ENCODE measurements at places on chromosomes 6 and 20. TPM values are rescaled to one million over a fixed set of nuclear protein-coding genes. Genes with fewer than 3 reads are reported as not detected.

- no peaks in the 10 kb centered on the region for H3K4me1 ChIP-seq
- H3K27me3 ChIP-seq, result no peaks in the 10 kb centered on the region
- H3K27ac ChIP-seq, result no peak overlapping the region
- H3K4me3 ChIP-seq, result no peak overlapping the region
- no peaks in the 10 kb centered on the region for H3K36me3 ChIP-seq
Measured at GRCh38 chr6:154166140-154166539, 127.1 kb downstream of the OPRM1 start.

GRCh38 chr20:1897965-1898464 is 2.8 kb downstream of the SIRPA start:
- no peak for DNase-seq
- peaks cover 11% of the 10 kb centered on the region for H3K36me3 ChIP-seq
- H3K27ac ChIP-seq, result peak overlapping the region; percentile 5
- H3K27me3 ChIP-seq, result no peaks in the 10 kb centered on the region

- H3K27me3 ChIP-seq, result no peaks in the 10 kb centered on the region
- no peak overlapping the region for H3K27ac ChIP-seq
- no peak for DNase-seq
- H3K36me3 ChIP-seq, result no peaks in the 10 kb centered on the region
Measured at GRCh38 chr6:104575536-104575935, 284.2 kb downstream of the HACE1 start.

- no peak overlapping the region for H3K4me3 ChIP-seq
- no peak overlapping the region for H3K27ac ChIP-seq
- H3K36me3 ChIP-seq, result no peaks in the 10 kb centered on the region
- H3K27me3 ChIP-seq, result no peaks in the 10 kb centered on the region
Measured at GRCh38 chr6:5081955-5082354, 3.2 kb upstream of the PPP1R3G start.

DNA sequence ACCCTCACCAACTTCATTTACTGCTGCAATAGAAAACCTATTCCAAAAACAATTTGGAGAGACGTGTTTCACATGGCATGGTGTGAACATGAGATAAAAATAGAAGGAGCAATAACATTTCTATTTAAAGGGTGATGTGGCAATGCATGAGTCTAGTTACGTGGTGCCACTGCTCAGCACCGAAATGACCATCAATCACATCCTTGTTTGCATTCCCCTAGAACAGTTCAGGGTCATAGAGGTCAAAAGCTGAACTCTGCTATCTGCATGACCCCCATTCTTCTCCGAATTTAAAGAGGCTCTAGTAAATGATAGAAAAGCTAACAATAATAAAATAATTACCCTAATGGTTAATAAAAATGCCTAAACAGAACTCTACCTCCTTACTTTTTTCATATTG is 29.5 kb downstream of the ROS1 start:
- no peaks in the 10 kb centered on the region for H3K36me3 ChIP-seq
- H3K4me3 ChIP-seq, result no peak overlapping the region
- H3K4me1 ChIP-seq, result peaks cover 12% of the 10 kb centered on the region
- H3K27me3 ChIP-seq, result no peaks in the 10 kb centered on the region

DNA sequence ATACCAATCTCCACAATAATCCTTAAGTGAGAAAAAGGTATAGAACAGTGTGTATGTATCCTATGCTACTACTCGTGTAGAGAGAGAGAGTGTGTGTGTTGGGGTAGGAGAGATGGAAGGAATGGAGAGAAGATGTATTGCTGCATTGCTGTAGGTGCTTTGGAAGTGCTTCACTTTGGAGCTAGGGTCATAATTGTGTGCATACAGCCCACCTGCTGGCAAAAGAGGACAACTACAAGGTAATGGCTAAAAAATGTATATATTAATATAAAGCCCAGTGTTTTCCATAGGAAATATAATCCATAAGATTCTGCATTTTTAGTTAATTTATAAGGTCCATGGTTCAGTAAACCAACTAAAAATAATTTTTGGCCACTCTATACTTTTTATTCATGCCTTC is 36.1 kb downstream of the SERAC1 start:
- H3K27me3 ChIP-seq, result no peaks in the 10 kb centered on the region
- H3K4me3 ChIP-seq, result no peak overlapping the region
- no peak overlapping the region for H3K27ac ChIP-seq
- H3K36me3 ChIP-seq, result peaks cover 4% of the 10 kb centered on the region
- DNase-seq, result no peak

GRCh38 chr6:151326116-151326825 is 65.1 kb downstream of the ZBTB2 start:
- H3K36me3 ChIP-seq, result no peaks in the 10 kb centered on the region
- no peak for DNase-seq
- peak overlapping the region; percentile 41 for H3K27ac ChIP-seq
- no peaks in the 10 kb centered on the region for H3K27me3 ChIP-seq
- peak overlapping the region; percentile 62 for H3K4me3 ChIP-seq
- peaks cover 10% of the 10 kb centered on the region for H3K4me1 ChIP-seq

GRCh38 chr6:63685446-63686379 is 50.1 kb downstream of the PHF3 start:
- DNase-seq, result no peak
- no peaks in the 10 kb centered on the region for H3K4me1 ChIP-seq
- peaks cover 8% of the 10 kb centered on the region for H3K36me3 ChIP-seq
- no peaks in the 10 kb centered on the region for H3K27me3 ChIP-seq

APMAP gene
- polyA plus RNA-seq, result 257 TPM

Measured in liver (tissue), 10 donors.